ENCODE measurements at places on chromosomes 6 and 20.

DNA sequence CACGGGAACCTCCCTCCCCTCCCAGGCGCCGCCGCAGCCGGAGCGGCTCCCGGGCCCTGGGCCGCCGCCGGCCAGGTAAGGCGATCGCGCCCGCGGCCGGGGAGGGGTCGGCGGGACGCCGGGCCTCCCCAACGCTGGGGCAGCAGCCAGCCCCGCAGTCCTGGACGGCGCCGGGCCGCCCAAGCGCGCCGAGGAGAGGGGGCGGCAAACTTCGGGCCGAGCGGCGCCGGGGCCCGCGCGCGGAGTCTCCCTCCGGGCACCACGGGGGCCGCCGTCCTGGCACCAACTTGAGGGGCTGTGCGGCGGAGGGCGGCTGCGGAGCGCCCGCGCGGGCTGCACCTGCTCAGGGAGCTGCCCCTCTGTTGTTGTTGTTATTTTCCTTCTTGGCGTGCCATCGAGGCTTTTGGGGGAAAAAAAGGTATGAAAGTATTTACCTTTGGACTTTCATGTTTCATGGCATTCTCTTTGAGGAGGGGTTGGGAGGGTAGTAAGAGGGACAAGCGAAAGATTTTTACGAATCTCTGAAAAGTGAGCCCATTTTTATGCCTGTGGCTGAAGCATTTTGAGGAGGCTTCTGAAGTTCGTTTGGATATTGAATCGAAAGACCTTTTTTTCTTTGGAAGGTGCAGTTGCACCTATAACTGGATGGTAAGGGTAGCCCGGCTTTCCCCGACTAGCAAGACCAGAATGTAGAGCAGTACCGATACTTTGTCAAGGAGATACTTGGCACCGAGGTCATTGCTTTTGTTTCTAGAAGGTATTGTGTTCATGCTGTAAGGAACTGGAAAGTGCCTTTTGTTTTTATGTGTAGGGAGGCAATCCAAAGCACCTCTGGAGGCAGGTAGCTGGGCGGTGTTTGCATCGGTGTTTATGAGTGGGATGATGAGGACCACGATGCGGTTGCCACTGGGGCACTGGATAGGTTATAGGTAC is at the start of gene RNF182:
Gene RNF182, plus strand, starts transcription at position 4 of the 933 bp plus-strand sequence. CDS start 52,168 bp downstream, outside the sequence.
- peak; percentile 4 for DNase-seq

GRCh38 chr6:74891349-74891831 is 314.5 kb downstream of the COL12A1 start:
- no peak for DNase-seq

GRCh38 chr6:131976545-131977061 is 25.4 kb upstream of the CCN2 start:
- DNase-seq, result no peak

DNA sequence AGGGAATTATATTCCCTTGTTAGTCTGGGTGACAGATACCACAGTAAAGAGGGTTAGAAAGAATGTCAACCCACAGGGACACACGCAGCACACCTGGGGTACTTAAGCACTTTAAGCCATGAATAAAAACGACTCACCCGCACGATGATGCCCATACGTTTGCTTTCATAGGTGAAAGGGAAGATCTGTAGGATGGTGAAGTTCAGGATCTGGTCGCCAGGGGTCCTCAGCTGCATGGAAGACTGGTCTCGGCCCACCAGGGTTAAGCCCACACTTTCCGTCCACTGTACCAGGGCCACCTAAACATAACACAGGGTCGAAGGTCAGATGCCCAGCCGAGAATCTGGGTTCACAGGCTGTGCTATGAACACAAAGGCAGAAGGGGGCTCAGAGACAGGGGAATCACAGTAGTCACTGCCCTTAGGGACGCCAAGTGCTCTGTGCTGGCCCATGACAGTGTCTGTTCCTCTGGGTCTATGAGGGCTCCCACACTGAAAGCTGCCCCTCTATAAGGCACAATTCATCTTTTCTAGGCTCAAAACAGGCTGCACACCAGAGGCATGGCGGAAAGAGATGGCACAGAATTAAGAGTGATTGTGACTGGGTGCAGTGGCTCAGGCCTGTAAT is 96.8 kb upstream of the NFATC2 start:
- DNase-seq, result peak; percentile 5

- no peak for DNase-seq
Observed at GRCh38 chr20:18506744-18507143, 996 bp upstream of the SEC23B start.
